Colonic mucosa (tissue), 4 donors: ENCODE measurements at places on chromosomes 11 and 22.

DNA sequence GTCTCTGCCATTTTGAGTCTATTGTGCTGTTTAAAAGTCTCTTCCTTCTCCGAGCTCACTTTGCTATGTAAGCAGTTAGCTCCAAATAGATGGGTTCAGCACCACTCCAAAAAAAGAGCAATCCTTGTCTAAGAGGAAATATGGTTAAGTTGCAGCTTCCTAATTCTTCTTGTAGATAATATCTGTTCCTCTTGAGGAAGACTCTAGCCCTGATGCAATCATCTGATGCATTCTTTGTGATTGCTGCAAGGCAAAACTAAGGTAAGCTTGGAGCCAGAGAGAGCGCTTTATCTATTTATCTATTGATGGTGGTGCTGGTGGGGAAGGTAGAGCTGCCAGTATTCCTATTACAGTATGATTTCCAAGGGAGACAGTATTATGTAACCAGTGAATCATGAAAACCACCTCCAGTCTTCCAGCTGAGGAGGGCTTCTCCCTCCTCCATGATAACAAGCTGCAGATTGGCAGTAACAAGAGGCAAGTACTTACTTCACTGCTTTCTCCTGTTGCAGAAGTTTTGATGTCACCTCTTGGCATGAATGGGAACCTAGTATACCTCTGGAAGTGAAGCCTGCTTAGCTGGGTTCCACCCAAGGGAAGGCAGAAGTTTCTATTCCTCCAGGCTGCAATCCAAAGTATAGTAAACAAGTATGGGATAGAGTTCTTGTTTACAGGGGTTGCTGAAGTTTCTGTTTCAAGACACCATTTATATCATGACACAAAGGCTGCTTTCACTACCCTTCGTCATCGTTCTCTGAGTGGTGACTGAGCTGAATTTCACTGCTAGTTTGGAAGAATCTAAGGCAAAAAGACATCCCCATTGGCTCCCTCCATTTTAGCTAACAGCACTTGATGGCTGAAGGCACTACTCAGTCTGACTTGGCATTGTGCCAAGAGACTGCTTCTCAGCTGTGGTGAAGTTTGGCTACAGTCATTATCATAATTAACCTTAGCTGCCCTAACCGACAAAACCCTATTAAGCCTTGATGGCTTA is 49.7 kb downstream of the FDX1 start:
- DNase-seq, result no peak

DNA sequence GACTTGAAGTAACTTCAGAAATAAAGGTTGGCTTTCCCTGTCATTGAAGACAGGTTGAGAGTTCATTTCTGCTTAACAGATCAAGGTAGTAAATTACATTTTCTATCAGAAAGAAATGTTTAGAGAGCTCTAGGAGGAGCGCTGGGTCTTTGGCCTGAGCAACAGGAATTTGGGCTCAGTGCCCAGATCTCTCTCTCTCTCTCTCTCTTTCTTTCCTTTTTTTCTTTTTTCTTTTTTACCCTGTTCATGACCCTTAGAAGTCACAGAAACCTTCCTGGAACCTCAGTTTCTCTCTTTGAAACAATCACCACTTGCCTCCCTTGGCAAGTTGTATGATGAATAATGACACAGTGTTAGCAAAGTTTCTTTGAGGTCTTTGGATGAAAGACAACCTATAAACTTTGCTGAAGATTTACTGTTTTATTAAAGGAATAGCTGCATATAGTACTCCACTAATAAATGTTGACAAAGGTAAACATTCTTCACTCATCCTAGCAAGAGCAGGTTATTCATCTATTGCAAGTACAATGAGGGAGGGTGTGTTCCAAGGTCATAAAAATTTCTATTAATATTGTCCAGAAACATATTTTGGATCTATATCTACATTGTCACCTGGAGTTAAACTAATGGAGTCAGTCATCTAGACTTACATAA is 35.5 kb upstream of the RASSF10 start:
- DNase-seq, result no peak

DNA sequence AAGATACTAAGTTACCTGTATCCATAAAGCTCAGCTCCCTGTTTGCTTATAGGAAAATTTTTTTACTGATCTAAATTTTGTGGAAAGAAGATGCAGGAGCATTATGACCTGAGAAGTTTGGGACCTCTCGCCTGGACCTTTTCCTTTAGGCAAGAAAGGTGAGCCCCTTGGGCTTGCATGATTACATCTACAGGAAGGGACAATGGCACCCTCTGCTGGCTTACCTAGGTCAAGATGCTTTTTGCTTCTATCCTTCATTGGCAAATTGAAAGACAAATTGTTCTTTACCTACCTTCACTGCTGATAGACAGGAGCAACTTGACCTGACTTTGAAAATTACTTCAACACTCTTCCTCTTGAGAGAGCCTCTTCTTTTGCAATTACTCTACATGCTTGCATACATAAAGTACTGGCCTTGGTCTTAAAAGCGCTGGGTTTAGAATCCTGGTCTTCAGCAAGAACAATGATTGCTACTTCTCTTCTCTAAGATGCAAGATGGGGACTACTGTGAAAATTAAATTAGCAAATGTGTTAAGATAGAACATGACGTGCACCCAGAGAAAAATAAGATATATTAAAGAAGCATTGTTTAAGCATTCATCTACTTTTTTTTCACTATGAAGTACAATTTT is 147.2 kb downstream of the TRPC6 start:
- DNase-seq, result peak; percentile 41

DNA sequence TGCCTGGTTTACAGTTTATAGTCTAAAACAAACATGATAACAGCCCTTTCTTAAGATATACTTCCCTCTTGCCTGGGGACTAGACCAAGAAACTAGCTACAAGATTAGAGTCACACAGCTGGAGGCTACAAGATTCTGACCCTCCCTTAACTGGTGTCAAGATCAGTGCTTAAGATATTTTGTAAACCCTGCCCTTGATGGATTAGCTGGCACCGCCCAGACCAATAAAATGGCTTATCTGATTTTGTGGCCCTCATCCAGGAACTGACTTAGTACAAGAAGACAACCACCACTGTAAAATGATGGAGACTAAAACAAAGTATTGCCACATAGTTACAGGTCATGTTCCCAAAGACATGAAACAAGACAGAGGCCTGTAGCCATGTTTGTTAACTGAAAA is 53.4 kb downstream of the FAM181B start:
- DNase-seq, result peak; percentile 74

DNA sequence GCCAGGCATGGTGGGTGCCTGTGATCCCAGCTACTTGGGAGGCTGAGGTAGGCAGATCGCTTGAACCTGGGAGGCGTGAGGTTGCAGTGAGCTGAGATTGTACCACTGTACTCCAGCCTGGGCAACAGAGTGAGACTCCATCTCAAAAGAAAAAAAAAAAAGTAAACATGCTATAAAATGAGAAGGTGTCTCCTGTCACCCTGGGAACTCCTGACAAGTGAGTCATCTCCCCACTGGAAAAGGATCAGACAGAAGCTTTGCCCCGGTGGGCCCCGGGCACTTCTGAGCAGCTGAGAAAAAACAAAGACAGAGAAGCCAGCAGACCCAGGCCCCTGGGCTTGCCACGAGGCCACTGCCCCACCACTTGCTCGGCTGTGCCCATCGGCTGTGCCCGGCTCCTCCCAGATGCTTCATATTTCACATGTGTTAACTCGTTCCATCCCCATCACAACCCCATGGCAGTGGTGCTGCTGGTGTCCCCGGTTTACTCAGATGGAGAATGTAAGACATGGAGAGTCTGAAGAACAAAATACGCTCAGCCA is 22.3 kb downstream of the TTLL1 start:
- no peak for DNase-seq

DNA sequence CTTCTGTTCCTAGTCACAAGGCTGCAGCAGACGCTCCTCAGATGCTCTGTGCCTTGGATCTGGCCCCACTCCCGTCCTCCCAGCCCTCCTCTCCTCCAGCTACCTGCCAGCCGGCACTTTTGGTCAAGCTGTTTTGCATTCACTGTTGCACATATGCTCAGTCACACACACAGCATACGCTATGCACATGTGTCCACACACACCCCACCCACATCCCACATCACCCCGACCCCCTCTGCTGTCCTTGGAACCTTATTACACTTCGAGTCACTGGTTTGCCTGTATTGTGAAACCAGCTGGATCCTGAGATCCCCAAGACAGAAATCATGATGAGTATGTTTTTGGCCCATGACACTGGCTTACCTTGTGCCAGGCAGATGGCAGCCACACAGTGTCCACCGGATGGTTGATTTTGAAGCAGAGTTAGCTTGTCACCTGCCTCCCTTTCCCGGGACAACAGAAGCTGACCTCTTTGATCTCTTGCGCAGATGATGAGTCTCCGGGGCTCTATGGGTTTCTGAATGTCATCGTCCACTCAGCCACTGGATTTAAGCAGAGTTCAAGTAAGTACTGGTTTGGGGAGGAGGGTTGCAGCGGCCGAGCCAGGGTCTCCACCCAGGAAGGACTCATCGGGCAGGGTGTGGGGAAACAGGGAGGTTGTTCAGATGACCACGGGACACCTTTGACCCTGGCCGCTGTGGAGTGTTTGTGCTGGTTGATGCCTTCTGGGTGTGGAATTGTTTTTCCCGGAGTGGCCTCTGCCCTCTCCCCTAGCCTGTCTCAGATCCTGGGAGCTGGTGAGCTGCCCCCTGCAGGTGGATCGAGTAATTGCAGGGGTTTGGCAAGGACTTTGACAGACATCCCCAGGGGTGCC is 109.8 kb downstream of the BCR start:
- peak; percentile 76 for DNase-seq

DNA sequence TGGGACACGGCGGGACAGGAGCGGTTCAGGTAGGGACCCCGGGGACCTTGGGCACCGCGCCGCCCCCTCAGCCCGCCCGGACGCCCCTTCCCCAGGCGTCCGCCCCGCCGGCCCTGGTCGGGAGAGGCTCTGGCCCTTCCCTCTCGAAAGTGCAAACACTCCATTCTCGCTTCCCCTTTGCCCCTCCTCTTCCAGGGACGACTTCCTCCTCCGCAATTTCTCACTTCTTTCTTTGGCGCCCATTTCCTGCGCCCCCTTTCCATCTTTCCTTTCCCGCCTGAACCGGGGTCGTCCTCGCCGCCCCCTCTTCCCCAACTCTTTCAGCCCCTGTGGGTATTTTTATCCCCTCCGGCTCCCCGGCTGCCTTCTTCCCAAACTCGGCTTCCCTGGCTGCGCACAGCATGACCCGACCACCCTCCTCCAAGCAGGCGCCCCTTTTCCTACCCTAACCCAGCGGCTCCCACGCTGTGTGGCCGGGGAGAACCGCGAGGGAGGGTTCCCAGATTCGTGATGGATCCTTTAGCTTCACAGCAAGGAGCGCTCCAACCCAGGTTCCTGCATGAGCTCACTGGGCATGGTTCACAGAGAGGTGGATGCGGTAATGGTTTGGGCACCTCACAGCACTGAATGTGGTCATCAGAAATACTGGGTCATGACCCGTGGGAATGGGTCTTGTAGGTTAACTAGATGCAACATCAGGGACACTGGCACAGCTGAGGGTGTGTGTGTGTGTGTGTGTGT is 689 bp downstream of the RAB39A start:
- peak; percentile 27 for DNase-seq

DNA sequence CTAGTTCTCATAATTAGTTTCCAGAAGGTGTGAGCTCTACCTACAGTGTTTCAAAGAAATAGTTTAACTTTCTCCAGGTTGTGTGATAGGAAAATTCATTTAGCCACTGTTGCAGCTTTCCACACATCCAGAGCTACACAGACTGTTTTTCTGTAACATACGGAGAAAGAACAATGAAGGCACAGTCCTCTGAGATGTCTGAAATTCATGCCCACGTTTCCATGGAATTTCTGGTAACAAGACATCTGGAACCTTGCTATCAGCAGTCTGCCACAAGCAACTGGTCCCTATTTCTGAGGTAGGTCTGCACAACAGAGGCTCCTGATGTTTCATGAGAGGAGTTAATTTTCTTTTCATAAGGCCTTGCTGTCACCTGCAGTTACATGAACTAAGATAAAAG is 273.3 kb upstream of the C11orf87 start:
- no peak for DNase-seq

GRCh38 chr11:124724979-124725718 is 14.6 kb upstream of the NRGN start:
- DNase-seq, result peak; percentile 58

- DNase-seq, result no peak
These were observed 360.3 kb downstream of the TENM4 start for GRCh38 chr11:79080551-79080950.

GRCh38 chr11:83557653-83558052 is 271.5 kb upstream of the CCDC90B start:
- no peak for DNase-seq

DNA sequence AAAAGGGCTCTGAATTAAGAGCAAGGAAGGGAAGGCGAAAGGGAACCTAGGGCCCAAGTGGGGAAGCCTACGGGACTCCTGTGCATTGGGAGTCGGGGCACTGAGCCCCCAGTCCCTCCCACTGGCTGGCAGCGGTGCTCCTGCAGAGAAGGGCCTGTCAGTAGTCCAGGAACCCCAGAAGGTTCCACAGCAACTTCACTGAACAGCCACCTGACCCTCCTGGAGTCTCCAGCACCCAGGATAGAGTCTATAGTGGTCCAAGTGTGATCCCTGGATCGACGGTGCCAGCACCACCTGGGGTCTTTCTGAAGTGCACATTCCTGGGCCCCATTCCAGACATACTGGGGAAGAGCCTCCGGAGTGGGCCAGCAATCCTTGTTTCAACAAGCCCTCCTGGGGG is 100.0 kb upstream of the B3GAT1 start:
- DNase-seq, result no peak

GRCh38 chr22:33605666-33606065 is 314.6 kb downstream of the LARGE1 start:
- DNase-seq, result no peak

DNA sequence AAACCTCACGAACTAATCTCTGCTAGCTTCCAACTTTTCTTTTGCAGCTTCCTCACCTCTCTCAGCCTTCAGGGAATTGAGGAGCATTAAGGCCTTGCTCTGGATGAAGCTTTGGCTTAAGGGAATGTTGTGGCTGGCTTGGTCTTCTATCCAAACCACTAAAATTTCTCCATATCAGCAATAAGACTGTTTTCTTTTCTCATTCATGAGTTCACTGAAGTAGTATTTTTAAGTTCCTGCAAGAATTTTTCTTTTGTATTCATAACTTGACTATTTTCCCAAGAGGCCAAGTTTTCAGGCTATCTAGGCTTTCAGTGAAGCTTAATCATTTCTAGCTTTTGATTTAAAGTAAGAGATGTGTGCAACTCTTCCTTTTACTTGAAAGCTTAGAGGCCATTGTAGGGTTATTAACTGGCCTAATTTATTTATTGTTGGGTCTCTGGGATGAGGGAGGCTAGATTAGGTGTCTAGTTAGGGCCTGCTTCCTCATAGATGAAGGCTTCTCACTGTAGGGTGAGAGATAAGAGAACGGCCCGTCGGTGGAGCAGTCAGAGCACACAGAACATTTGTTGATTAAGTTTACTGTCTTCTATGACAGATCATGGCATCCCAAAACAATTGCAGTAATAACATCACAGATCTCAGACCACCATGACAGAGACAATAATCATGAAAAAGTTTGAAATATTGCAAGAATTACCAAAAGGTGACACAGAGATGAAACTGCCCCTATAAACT is 33.2 kb downstream of the CSF2RB start:
- DNase-seq, result no peak
